Right lung (tissue), 10 donors: ENCODE measurements at places on chromosomes 3 and 15.

- DNase-seq, result no peak
Observed at GRCh38 chr3:102390916-102391315, 43.9 kb upstream of the ZPLD1 start.

GRCh38 chr3:112785321-112786001, 61.2 kb downstream of the CD200R1L start:
- DNase-seq, result no peak

DNA sequence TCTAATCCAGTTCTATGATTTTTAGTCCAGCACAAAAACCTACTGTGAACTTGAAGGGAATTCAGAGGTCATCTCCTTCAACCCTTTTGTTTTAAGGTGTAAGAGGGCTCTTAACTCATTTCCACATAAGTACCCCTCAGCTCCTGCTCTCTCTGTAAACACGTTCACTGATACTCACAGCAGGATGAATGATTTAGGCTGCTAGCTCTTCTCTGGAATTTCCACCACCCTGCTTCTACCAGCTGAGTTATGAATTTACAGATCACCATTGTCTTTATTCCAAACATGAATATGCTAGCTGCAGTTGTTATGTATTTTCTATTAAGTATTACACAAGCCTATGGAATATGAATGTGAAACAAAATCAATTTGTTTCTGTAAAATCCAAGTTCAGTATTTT, 101.3 kb upstream of the NANOGP8 start:
- DNase-seq, result no peak

DNA sequence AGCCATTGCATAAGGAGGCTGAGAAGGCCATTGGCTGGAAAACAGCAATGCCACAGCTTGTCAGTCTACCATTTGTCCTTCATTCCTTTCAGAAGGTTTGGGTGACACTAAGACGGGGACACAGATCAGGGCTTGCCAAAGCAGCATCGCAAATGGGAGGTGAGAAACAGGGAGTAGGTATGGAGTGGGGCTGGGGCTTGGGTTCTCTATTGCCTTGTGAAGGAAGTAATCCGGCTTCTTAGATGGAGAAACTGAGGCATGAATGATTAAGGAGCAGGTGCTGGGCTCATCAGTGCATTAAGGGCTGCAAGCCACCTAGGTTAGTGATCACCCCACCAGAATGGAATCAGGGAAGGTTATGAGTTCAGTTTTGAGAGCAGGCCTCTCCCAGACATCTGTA, 115.6 kb upstream of the NMNAT3 start:
- DNase-seq, result no peak

DNA sequence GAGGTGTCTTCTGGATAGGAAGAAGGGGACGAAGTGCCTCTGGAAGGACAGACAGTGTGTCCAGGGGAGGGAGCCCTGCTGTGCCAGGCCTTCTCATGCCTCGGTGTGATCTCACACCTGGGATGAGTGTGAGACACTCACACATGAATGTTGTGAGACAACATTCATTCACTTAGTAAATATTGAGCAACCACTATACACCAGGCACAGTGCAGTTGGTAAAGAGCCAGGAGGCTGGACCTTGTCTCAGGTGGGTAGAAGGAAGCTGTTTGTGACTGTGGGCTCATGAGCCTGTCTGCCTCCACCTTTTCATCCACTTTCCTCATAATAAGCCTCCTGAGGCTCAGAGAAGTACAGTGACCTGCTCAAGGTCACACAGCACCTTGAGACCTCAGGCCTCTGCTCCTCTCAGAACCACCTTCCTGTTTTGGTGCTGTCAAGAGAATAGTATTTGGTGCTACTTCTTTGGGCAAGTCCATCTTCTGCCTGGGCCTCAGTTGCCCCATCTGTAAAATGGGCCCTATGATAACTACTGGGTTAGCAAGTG, 20.9 kb downstream of the SLC6A6 start:
- DNase-seq, result no peak

DNA sequence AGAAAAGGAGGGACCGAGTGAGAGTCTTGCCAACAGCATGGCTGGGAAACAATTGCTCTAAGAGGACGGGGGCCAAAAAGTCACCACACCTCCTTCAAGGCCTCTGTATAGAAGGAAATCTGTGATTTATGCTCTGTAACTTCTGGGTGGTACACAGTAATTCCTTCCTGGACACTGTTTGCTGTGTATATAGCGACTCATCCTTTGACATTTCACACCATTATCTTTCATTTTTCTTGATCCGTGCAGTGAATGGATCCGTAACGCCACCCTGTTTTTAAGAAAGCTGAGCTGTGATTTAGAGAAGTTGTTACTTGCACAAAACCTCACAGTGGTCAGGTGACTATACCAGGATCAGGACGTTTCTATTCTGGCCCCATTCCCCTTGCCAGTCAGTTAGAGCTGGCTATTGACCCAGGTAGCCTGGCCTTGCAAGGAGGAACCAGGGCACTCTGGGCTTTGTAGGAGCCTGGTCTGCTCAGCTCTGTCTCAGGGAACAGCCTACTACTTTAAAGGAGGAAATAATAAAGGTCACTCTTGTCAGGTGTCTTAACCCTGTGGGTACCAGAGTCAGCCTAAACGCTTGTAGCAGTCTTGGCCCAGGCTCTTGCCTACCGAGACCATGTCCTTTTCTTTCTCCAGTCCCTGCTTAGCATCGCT, 86.5 kb upstream of the MYZAP start:
- DNase-seq, result no peak

- DNase-seq, result no peak
Observed at GRCh38 chr3:48267782-48268181, 26.9 kb downstream of the ZNF589 start.

DNA sequence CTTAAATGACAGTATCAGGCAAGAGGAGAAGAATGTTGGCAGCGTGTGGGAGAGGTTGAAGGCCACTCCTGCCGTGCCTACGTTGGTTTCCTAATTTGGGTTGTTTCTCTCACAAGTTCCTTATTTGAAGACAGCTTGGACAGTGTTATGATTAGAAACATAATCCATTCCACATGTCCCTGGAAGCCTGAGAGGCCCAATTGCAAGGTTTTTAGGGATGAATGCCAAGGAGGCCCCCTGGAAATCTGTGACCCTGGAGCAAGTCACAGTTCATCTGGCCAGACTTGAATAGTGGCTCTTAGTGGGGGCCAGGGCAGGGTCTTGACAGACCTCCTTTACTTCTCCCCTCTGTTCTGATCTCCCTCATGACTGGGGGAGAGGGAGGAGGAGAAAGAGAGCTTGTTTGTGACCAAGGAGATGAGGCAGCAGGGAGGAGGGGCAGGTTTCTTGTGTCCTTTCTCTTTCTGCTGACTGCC, 584.4 kb upstream of the TBL1XR1 start:
- peak; percentile 93 for DNase-seq

GRCh38 chr3:32698506-32698905, 13.5 kb downstream of the CNOT10 start:
- no peak for DNase-seq

GRCh38 chr15:68340726-68341671, 63.5 kb downstream of the FEM1B start:
- DNase-seq, result no peak

- no peak for DNase-seq
Observed at GRCh38 chr3:11898611-11899325, 52.1 kb upstream of the TAMM41 start.

DNA sequence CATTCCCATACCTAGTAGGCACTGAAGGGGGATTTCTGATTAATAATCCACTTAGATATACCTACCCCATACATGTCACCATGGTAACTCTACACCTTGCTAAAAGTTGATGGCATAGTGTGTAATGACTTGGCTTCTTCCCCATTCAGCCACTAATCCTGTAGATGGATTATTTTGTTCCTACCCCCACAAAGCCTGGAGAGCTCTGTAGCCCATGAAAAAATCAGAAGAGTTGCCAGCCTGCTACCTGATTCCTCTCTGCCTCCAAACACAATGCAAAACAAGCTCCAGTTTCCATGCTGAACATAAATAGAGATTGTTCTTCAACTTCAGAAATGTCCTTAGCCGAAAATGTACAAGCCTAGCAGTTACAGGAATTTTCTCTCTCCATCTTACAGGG, 98.9 kb upstream of the PFN2 start:
- no peak for DNase-seq

GRCh38 chr3:176584413-176585176, 612.7 kb downstream of the TBL1XR1 start:
- no peak for DNase-seq

GRCh38 chr15:73049564-73050215, 2.6 kb upstream of the NEO1 start:
- no peak for DNase-seq

DNA sequence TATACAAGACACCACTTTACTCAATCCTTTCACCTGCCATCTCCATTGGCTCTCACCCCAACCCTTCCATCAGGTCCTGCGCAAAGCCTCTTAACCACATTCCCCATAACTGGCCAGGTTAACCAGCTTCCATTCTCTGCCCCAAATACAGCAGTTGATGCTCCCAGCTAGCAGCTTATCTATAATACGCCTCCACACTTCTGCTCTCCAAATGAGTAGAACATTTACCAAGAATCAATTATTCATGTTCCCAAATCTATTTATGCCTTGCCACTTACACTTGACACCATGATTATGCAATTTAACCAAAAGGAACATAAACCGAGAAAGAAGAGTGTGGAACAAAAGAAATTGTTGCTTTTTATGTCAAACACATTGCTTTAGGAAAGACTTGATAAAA, 103.7 kb upstream of the TPM1 start:
- DNase-seq, result no peak

GRCh38 chr3:196327405-196327804, 9.4 kb upstream of the DYNLT2B start:
- no peak for DNase-seq

- no peak for DNase-seq
Observed at GRCh38 chr3:128825117-128825725, 54.2 kb upstream of the ACAD9 start.

GRCh38 chr15:96408591-96409183, 78.2 kb downstream of the NR2F2 start:
- DNase-seq, result no peak

DNA sequence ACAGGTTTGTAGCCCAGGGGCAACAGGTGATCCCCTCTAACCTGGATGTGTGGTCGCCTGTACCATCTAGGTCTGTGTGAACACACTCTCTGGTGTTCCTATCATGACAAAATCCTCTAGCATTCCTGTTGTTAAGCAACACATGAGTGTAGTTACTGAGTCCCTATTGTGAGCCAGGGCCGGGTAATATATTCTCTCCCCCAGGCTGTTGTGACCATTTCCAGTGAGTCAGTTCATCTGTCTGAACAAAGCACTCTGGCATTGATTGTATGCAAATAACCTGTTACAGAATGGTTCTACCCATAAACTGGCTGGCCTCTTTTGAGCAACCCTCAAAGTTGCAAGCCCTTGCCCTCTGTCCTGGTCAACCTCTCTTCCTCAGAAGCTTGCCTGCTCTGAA, 2.6 kb upstream of the FLNB start:
- DNase-seq, result no peak

DNA sequence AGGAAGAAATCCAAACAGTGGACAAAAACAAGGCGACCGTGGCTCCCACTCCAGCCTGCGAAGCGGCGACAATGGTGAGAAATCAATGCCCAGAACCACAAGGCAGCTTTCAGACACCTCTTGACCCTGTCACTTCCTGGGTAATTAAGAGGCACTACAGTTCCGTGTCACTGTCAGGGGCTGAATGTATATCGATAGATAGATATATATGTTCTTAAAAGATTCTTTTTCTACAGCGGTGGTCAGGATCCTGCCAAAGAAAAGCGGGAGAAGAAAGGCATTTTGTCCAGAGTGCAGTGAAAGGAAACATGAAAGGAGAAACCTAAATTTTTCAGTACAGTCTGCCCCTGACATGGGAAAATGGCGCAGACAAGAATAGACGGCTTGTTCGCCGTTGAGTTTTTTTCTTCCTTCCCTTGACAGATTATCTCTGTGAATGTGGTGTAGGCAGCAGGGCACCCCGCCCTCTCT, 56.2 kb upstream of the HES1 start:
- DNase-seq, result no peak

- no peak for DNase-seq
Observed at GRCh38 chr3:143850877-143851276, 2.6 kb upstream of the SLC9A9 start.

GRCh38 chr3:187196573-187197334, 532 bp upstream of the RTP1 start:
- DNase-seq, result no peak

DNA sequence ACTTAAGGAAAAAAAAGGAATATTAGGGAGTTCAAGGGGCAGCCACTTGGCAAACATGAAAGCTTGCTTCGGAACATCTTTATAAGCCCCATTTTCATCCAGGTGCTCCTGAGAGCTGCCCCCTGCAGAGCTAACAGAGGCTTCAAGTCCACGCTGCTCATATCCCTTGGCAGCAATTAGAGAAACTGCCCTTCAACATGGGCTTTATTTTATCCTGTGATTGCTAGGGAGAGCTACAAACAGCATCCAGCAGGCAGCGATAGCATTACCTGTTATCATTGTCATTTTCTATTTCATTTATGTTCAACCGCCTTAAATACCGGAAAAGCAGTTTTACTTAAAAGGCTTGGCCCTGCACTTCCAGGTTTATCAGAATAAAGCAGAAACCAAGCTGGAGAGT, 68.4 kb upstream of the MCTP2 start:
- no peak for DNase-seq

- no peak for DNase-seq
Observed at GRCh38 chr3:184234224-184234623, 4.8 kb downstream of the VWA5B2 start.

GRCh38 chr15:81642451-81642990, 268.5 kb upstream of the TMC3 start:
- peak; percentile 50 for DNase-seq

DNA sequence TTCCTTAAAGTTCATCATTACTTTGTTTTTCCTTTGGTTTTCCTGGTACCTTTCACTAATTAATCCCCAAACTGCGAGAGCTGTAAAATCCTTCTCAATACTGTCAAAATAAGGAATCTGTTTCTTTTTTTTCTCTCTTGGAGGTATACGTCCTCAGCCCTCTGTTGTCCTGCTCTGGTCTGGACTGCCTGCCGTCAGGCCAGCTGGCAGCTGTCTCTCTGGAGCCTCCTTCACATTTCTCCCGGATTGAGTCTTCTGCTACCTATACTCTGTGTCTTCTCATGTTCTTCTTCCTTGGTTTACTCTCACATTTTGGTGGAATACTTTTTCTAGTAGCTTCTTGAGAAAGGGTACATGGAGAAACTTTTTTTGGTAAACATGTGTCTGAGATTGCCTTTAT, 13.8 kb downstream of the TATDN2 start:
- DNase-seq, result no peak

DNA sequence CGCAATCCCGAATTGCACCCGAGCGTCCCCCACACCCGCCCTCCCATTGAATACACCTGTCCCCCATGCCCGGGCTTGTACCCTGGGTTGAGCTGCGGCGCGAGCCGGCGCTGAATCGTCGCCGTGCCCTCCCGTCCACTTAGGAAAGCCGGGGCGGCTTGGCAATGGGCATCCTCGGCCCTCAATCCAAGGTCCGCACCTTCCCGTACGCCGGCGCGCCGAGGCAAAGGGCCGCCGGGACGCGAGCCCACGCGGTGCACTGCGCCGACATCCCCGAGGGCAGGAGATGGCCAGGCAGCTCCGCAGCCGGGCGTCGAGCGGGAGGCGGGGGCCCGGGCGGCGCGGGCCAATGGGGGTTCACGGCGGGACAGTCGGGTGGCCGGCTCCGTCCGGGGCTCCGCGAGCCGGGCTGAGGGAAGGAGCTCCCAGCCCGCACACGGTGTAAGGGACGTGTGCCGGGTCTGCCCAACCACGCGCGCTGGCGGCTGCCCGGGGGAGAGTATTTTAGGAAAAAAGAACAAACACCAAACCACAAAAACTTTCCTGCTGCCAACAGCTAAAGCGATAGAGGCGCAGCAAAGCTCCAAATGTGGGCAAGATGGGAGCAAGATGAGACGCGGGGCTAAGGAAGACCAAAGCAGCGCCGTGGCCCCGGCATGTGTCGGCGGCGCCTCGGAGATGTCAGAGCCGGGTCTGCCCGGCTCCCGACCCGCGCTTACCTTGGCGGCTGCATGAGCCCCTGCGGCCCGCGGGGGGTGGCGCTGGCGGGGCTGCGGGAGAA, 621 bp downstream of the RGMA start:
- DNase-seq, result peak; percentile 21
